Endothelial cell of umbilical vein (primary cell): ENCODE measurements at places on chromosomes 7 and 10. TPM values are rescaled to one million over a fixed set of nuclear protein-coding genes. Genes with fewer than 3 reads are reported as not detected.

Gene HMX2
- total RNA-seq, result not detected in 2 replicates

DNA sequence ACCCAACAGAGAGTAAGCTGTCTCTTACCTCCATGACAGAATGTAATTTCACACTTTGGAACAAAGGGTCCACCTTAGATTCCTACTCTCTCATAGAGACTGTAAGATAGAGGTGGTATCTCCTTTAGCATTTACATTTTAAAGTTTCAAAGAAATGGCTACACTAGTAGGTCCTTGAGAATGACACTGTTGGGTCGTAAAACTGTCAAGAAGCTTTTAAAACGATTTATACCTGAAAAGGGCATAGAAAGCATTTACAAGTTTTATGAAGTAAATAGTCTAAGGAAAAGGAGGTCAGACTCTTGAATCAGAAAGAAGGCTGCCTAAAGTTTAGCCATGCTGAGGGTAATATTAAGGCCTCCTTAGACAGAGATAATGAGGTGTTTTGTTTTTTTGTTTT, 1212.4 kb upstream of the PHF14 start:
- H3K27me3 ChIP-seq, result no peaks in the 10 kb centered on the region
- no peaks in the 10 kb centered on the region for H3K36me3 ChIP-seq
- no peak overlapping the region for H3K27ac ChIP-seq
- DNase-seq, result no peak
- H3K4me3 ChIP-seq, result no peak overlapping the region

DNA sequence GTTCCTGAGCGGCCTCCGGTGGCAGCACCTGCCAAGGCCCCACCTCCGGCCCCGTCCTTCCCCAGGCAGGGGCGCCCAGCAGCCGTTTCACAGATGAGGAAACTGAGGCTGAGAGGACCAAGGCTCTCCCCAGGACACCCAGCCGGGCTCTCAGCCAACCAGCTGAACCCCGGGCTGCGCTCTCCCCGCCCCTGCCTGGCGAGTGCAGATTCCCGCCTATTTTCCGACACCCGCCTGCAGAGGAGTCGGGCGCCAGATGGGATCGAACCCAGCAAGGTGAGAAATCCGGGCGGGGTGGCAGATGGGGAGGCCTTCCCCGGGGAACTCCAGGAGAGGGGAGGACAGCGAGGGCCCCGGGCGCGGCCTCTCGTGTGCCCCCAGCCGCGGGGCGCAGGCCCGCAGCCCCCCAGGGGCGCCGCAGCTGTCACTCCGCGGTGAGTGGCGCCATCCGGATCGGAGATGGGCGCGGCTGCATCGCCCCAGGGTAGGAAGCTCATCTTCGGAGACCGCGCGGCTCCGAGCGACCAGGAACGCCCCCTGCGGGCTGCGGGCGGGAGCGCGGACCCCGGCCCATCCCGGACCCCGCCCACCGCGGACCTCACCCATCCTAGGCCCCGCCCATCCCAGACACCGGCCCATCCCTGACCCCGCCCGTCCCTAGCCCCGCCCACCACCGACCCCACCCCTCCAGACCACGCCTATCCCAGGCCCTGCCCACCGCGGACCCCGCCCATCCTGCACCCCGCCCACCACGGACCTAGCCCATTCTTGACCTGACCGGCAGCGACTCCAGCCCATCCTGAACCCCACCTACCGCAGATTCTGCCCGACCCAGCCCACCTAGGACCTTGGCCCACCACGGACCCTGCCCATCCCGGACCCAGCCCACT, 90.3 kb downstream of the MICALL2 start:
- no peaks in the 10 kb centered on the region for H3K36me3 ChIP-seq
- DNase-seq, result peak; percentile 4
- no peak overlapping the region for H3K27ac ChIP-seq
- no peaks in the 10 kb centered on the region for H3K4me1 ChIP-seq
- H3K27me3 ChIP-seq, result peaks cover 5% of the 10 kb centered on the region

DNA sequence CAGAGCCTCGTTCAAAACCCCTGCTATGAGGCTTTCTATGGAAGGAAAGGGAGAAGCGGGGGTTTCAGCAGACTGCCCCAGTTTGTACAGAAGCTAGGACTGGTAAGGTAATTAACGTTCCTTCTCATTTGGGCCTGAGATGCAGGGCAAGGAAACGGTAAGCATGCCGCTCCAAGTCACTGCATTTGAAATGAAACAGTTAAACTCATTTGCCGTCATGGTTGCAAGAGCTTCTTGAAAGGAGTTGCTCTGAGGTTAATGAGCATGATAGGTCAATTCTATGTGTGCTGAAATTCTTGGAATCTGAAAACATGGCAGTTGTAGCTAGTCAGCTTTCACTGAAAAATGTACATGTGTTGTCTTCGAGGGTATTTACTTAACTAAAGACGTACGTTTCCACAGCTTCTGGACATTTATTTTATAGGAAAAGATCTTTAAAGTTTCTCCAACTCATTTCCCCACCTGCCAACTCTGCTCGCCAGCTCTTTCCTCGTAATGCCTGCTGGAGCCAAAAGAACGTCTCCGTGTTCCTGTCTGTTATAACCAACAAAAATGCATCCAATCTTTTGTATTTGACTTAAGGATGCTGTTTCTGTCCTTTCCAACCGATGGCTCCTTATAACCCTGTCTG, 73.3 kb downstream of the ADAM12 start:
- no peak overlapping the region for H3K4me3 ChIP-seq
- no peaks in the 10 kb centered on the region for H3K36me3 ChIP-seq
- no peaks in the 10 kb centered on the region for H3K27me3 ChIP-seq
- no peak overlapping the region for H3K27ac ChIP-seq
- H3K4me1 ChIP-seq, result no peaks in the 10 kb centered on the region

DNA sequence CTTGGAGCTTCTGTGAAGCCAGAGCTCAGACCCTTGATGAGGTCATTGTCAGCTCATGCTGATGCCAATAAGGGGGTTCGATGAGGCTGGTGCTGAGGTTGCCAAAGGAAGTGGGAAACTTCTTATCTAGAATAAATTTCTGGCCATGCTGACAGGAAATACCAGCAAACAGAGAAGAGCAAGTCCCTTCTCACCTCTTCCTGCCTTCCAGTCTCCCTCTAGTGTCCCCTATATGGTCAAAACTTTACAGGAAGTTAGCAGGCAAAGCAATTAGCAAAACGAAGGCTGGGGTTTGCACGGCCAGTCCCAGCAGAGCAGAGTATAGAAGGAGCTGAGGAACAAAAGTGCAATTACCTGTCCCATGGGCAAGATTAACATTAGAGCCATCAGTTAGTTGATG, 15.1 kb upstream of the NEUROG3 start:
- no peaks in the 10 kb centered on the region for H3K4me1 ChIP-seq
- no peak overlapping the region for H3K27ac ChIP-seq
- peaks cover 2% of the 10 kb centered on the region for H3K27me3 ChIP-seq
- DNase-seq, result no peak
- no peak overlapping the region for H3K4me3 ChIP-seq
- no peaks in the 10 kb centered on the region for H3K36me3 ChIP-seq

DNA sequence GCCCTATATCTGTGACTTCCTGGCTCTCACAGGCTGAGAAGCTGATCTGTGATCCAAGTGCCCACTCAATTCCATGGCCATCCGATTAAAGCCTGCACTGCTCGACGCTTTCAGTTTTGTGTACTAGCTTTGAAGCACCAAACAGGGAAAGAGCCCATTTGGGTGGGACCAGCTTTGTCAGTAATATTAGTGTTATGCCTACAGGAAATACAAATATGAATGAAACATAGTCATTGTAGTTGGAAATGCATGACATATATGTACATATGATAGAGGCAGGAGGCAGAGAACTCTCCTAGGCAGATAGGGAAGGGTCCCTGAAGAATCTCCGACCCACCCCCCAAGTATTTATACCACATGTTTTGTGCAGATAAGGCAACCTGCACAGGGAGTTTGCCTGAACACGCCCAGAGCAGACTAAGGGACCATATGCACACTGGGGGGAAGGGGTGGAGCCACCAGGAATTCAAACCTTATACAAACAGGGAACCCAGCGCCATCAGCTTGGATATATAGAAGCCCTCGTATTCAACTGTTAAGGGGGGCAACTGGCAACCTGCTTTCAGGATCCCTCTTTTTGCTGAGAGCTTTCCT, 653.2 kb downstream of the PARD3 start:
- H3K4me3 ChIP-seq, result no peak overlapping the region
- DNase-seq, result no peak
- no peak overlapping the region for H3K27ac ChIP-seq
- no peaks in the 10 kb centered on the region for H3K36me3 ChIP-seq
- H3K27me3 ChIP-seq, result no peaks in the 10 kb centered on the region
- H3K4me1 ChIP-seq, result no peaks in the 10 kb centered on the region

DNA sequence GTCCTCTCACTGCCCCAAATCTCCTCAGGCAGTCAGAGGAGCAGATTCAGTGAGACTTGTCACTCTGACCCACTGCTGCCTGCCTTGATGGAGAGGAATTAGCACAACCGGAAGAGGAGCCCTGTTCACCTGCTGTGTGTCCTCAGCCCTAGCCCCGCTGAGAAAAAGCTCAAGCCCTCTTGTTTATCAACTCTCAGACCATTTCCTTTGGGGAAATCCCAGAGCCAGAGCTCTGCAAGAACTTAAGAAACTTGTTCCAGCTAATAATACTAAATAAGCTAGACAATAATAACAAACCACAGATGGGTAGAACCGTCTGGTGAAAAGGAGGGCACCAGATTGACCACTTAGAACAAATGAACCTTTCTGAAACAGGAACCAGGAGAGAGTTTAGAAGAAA, 37.7 kb upstream of the ITGB1 start:
- H3K36me3 ChIP-seq, result no peaks in the 10 kb centered on the region
- H3K27me3 ChIP-seq, result no peaks in the 10 kb centered on the region
- peaks cover 6% of the 10 kb centered on the region for H3K4me1 ChIP-seq
- DNase-seq, result peak; percentile 66

GRCh38 chr10:123766761-123767160, 100.6 kb downstream of the GPR26 start:
- no peaks in the 10 kb centered on the region for H3K36me3 ChIP-seq
- DNase-seq, result no peak
- H3K27ac ChIP-seq, result no peak overlapping the region
- H3K27me3 ChIP-seq, result no peaks in the 10 kb centered on the region

DNA sequence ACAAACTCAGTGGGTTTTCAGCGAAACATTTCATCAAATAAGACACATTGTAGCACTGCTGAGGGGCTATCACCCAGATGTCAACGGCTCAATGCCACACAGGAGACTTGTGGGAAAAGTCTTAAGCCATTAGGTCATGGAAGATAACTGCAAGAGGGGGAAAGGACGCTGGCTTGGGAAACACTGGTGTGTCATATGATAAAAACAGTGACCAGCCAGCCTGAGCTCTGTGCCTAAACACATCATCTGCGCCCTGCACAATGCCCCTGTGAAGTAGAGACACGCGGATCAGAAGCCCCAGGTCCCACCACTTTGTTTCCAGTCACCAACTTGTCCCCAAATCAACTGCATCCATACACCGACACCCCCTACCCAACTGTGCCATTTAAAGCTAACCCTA, 116.7 kb downstream of the TNS3 start:
- no peaks in the 10 kb centered on the region for H3K4me1 ChIP-seq
- no peak overlapping the region for H3K4me3 ChIP-seq
- no peak for DNase-seq
- no peaks in the 10 kb centered on the region for H3K36me3 ChIP-seq

Gene GJD4
- not detected in 2 replicates for total RNA-seq

Gene MSS51
- total RNA-seq, result 3.1 and 3.5 TPM in 2 replicates

GRCh38 chr10:127486355-127486754, 62.8 kb upstream of the NPS start:
- no peak for DNase-seq
- H3K4me1 ChIP-seq, result no peaks in the 10 kb centered on the region
- H3K36me3 ChIP-seq, result no peaks in the 10 kb centered on the region
- no peak overlapping the region for H3K27ac ChIP-seq
- H3K4me3 ChIP-seq, result no peak overlapping the region

GRCh38 chr10:69573056-69573806, at the start of gene NEUROG3:
NEUROG3 (minus strand) TSS chr10:69573422; CDS start chr10:69573043, 379 bp downstream.
- no peak for DNase-seq
- H3K27me3 ChIP-seq, result peaks cover 90% of the 10 kb centered on the region
- H3K4me3 ChIP-seq, result no peak within 1 kb of the TSS

- H3K27me3 ChIP-seq, result no peaks in the 10 kb centered on the region
- no peak overlapping the region for H3K27ac ChIP-seq
- peaks cover 10% of the 10 kb centered on the region for H3K4me1 ChIP-seq
- H3K36me3 ChIP-seq, result no peaks in the 10 kb centered on the region
- H3K4me3 ChIP-seq, result peak overlapping the region; percentile 42
These were observed 38.0 kb downstream of the ZNF777 start for GRCh38 chr7:149422914-149423301.

- H3K27ac ChIP-seq, result no peak overlapping the region
- peaks cover 10% of the 10 kb centered on the region for H3K4me1 ChIP-seq
- no peaks in the 10 kb centered on the region for H3K36me3 ChIP-seq
- H3K27me3 ChIP-seq, result peaks cover 95% of the 10 kb centered on the region
- DNase-seq, result no peak
- no peak overlapping the region for H3K4me3 ChIP-seq
These were observed 11.0 kb downstream of the TWIST1 start for GRCh38 chr7:19106241-19107080.

GRCh38 chr7:15972862-15973275, 286.4 kb upstream of the MEOX2 start:
- H3K27me3 ChIP-seq, result no peaks in the 10 kb centered on the region
- no peak overlapping the region for H3K27ac ChIP-seq
- no peak overlapping the region for H3K4me3 ChIP-seq
- H3K36me3 ChIP-seq, result no peaks in the 10 kb centered on the region
- peak; percentile 87 for DNase-seq

Gene H2BK1
- not detected in 2 replicates for total RNA-seq

GRCh38 chr7:46202379-46202778, 281.3 kb upstream of the IGFBP3 start:
- no peak overlapping the region for H3K27ac ChIP-seq
- no peak for DNase-seq
- no peaks in the 10 kb centered on the region for H3K4me1 ChIP-seq
- no peaks in the 10 kb centered on the region for H3K36me3 ChIP-seq
- H3K4me3 ChIP-seq, result no peak overlapping the region

DNA sequence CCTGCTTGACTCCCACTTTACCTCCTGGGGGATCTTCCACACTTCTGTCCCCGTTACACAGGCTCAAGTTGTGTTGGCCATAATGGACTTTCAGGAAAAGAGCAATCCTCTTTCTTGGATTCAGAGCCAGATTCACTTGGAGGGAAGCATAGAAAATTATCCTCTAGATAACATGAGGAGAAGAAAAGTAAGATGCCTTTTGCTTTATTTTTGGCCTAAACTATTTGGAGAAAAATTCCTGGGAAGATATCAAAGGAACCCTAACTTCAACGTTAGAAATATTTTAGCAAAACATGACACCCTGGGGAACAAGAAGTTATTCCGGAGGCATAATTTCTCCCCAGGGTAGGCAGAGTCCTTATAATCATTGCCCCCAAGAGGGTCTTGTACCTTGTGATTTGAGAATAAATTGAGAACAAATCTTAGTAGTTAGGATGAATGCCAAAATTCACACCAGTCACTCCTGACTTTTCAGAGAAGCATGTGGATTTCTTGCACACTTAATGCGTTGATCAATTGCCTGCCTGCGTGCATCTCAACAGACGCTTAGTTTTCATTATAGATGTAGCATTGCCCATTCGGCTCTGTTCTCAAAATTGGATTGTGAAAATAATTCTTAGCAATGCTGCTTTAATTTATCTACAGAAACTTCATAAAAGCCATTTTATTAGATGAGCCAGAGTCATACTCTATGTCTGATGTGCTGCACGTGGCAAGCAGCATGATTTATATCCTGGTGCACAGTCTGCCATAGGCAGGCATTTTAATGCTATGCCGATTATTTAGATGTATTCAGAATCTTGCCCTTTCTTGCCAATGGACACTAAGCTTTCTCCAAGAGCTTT, 224.4 kb downstream of the C7orf25 start:
- no peaks in the 10 kb centered on the region for H3K27me3 ChIP-seq
- no peaks in the 10 kb centered on the region for H3K4me1 ChIP-seq
- no peak overlapping the region for H3K4me3 ChIP-seq
- DNase-seq, result no peak
- no peaks in the 10 kb centered on the region for H3K36me3 ChIP-seq
- no peak overlapping the region for H3K27ac ChIP-seq
